ENCODE measurements at places on chromosomes 2 and 18. TPM values are rescaled to one million over a fixed set of nuclear protein-coding genes. Genes with fewer than 3 reads are reported as not detected.

EGR4 gene
- polyA plus RNA-seq = not detected

NFE2L2 gene
- polyA plus RNA-seq = 128 TPM

STK17B gene
- 6.1 TPM for polyA plus RNA-seq

MC2R gene
- polyA plus RNA-seq = not detected

VSNL1 gene
- polyA plus RNA-seq = not detected

DNAJC5G gene
- polyA plus RNA-seq = not detected

DNA sequence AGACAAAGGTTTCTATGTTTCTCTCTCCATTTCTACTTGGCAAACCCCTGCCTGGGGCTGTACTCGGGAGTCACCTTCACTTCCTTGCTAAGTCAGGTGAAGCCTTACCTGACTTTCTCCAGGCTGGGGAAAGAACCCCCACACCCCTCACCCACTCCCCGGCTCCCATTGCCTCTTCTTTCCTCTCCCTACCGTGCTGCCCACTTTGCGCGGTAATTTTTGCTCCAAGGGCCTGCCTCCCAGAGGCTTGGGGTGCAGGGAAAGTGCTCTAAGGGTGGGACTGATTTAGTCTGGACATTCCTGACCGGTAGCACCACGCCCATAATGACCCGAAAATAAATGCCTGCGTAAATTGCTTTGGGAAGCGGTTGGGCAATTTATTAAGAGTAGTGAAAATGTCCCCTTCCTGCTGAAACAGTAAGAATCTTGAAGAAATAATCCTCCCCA, 49.1 kb upstream of the ATP6V1B1 start:
- no peak for DNase-seq

GRCh38 chr2:134231965-134232340, 21.9 kb upstream of the MGAT5 start:
- peak; percentile 37 for DNase-seq

DNA sequence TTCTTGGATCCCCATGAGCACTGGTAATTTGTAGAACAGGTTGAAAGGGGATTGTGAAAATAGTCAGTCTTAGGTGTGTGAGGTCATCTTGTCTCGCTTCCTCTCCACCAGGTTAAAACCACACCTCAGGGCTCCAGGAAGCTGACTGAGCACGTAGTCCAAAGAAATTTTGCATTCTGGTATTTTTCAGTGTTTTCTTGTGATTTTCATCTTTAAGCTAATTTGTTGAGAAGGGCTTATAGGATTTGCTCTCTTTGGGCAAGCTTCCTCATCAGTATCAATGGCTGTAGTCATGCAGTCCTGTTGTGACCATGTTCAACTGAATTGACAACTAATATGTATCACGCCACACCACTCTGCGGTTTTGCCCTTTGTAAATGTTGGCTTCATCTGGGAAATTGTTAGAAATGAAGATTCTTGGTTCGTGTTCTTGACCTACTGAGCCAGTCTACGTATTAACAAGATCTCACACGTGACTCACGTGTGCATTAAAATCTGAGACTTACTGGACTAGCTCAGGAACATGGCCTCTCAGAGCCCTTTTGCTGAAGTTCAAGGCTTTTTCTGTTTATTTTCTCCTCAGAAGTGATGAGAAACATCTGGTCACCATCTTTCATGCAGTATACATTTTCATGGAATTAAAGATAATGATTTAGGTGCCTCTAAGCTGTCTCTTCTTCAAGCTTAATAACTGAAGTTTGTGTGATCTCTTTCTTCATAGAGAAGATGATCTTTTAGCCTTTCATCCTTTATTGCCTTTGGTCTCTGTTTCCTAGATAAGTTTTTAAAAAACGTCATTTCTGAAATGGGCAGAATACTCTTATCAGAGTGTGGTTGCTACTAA, 32.8 kb downstream of the FMNL2 start:
- DNase-seq = no peak

GRCh38 chr2:204967199-204967960, 422.1 kb downstream of the PARD3B start:
- DNase-seq = no peak

DNA sequence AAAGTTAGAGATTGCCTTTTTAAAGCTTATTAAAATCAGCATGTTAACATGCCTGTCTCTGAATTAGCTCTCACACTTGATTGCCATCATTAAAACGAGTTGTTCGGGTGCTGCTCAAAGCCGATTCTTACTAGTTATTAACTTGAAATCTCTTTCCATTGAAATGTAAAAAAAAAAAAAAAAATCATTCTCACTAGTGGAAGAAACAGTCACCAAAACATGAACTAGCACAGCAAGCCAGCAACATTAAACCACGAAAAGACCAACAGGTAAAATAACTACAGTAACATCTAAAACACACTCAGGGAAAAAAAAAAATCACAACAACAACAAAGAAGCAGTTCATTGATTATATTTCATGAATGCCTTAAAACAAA, 264.5 kb downstream of the MEIS1 start:
- DNase-seq = no peak

DNA sequence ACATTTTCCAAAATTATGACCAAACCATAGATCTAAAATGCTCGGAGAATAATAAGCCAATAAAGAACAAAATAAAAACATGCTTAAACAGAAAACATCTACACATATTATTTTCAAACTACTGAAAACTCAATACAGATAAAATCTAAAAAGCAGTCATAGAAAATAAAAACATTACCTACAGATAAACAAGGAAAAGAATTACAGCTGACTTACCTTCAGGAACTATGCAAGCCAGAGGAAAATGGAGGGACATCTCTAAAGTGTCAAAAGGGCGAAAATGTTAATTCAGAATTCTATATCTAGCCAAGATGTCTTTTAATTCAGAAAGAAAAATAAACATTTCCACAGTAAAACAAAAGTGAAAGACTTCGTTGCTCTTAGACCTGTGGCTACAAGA, 112.9 kb upstream of the GYPC start:
- DNase-seq = no peak

- no peak for DNase-seq
Observed at GRCh38 chr2:176424746-176425145, 155.5 kb downstream of the MTX2 start.

DNA sequence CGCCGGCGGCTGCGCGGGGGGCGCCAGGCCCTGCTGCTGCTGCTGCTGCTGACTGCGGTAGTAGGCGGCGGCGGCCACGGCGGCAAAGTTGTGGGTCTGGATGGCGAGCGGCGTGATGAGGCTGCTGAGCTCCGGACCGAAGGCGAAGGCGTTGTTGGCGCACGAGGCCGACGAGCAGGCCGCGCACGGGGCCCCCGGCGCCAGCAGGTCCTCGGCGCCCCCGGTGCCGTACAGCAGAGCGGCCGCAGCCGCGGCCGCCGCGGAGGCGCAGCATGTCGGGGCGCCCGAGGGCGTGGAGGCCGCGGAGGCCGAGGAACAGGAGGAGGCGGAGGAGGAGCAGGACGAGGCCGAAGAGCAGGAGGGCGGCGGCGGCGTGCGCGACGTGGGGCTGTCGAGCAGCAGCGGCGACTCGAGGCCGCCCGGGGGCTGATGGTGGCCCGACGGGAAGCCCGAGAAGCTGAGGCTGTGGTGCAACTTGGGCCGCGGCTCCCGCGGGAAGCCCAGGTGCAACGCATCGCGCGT, 1.8 kb downstream of the ZFP36L2 start:
- no peak for DNase-seq

GRCh38 chr2:180144338-180144813, 137.3 kb upstream of the CWC22 start:
- DNase-seq = no peak

DNA sequence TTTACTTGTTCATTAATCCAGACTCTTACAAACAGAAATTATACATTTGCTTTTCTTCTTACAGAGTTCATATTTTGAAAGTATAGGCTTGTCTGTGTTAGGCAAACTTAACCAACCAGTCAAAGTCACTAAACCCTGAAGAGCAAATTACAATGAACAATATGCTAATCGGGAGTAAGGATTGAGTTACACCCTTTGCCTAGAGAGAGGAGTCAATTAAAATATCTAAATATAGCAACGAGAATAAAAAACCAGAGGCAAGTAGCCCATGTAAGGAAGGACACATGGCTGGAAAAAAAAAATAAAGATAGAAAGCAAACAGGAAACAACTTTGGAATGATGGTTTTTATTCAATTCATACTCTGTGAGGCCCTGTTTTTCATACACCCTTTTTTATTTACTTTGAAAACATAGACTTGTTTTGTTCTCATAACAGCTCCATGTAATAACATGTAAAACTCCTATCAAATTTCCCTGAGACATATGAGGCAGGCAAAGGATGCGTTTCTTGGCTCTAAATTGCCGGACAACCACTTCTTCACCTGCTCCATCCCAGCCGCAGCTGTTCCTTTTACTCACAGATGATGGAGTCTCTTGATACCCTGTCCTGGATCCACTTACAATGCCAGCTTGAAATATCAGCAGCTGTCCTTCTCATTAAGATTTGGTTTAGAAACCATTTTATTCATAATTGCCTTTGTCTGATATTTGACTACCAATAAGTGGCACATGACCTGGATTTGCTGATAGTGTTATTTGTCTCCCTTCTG, 767.7 kb upstream of the GCFC2 start:
- no peak for DNase-seq

DNA sequence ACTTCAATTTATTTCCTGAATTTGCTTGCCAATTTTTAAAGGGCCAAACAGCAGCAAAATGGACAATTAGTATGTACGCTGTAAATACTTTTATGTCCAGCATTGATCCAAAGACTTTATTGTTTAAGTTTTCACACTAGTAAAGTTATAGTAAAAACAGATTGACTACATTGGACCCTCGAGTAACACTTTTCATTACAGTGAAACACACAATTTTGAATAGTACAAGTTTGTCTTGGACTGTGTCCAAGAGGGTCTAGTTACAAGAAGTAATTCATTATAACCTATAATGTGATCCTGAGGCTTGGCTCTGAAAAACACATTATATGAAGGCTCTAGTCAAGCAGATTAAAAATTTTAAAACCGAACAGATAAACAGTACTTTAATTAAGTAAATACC, 11.4 kb upstream of the RBBP8 start:
- DNase-seq = no peak

- no peak for DNase-seq
Observed at GRCh38 chr2:138893746-138894145, 113.6 kb upstream of the NXPH2 start.

GRCh38 chr2:134119713-134120405, 134.0 kb upstream of the MGAT5 start:
- DNase-seq = peak; percentile 63

DNA sequence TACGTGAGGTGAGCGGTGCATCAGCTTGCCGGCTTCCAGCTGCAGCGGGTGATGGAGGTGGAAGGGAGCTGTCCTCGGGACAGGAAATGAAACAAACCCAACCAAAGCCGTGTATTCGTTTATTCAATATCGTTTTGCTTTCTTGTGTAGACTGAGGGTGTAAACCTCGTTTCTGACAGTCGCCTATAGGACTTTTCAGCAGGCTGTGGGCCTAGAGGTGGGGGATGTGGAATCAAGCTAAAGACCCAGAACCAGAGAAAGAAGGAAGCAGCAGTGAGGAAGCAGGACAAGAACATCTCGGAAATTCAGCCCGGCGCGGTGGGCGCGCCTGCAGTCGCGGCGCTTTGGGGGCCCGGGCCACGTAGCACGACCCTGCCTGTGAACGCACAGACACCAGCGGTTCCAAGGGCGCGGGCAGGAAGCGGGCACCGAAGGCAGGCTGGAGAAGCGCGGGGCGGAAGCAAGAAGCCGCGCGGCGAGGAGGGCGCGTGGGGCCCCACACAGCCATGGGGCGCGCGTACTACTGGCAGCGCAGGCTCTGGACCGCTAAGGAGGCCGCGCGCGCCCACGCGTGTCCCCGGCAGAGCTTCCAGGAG, 755 bp upstream of the ATP9B start:
- no peak for DNase-seq

GRCh38 chr2:219676586-219676985, 49.2 kb downstream of the SLC4A3 start:
- DNase-seq = no peak

GRCh38 chr18:31596081-31596872, 4.6 kb downstream of the TTR start:
- DNase-seq = peak; percentile 50

- no peak for DNase-seq
Observed at GRCh38 chr18:24988253-24988840, 363.6 kb downstream of the ZNF521 start.

DNA sequence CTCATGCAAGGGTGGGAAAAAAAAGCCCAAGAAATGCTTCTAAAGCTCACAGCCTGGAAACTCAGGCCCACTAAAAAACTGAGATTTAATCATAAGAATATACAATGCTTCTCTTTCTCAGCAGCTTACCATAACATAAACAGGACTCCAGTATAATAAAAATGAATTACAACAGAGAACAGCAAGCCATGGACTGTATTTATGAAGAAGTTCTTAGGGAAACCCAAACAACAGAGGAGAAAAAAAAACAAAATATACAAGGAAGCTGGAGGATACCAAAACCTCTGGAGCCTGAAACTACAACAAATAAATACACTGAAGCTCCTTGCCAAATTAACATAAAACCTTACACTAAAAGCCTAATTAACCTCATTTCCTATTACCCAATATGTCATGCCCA, 187.8 kb downstream of the RDH14 start:
- no peak for DNase-seq

DNA sequence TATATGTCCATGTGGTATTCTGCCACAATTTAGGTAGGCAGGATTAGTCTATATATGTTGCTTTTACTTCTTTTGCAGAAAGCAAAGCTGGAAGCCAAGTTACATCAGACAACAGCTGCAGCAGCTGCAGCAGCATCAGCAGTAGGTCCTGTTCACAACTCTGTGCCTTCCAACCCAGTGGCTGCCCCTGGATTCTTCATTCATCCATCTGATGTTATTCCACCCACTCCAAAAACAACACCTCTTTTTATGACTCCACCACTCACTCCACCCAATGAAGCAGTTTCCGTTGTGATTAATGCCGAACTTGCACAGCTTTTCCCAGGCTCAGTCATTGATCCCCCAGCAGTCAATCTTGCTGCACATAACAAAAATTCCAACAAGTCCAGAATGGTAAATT, 107.6 kb downstream of the BIRC6 start:
- DNase-seq = no peak

DNA sequence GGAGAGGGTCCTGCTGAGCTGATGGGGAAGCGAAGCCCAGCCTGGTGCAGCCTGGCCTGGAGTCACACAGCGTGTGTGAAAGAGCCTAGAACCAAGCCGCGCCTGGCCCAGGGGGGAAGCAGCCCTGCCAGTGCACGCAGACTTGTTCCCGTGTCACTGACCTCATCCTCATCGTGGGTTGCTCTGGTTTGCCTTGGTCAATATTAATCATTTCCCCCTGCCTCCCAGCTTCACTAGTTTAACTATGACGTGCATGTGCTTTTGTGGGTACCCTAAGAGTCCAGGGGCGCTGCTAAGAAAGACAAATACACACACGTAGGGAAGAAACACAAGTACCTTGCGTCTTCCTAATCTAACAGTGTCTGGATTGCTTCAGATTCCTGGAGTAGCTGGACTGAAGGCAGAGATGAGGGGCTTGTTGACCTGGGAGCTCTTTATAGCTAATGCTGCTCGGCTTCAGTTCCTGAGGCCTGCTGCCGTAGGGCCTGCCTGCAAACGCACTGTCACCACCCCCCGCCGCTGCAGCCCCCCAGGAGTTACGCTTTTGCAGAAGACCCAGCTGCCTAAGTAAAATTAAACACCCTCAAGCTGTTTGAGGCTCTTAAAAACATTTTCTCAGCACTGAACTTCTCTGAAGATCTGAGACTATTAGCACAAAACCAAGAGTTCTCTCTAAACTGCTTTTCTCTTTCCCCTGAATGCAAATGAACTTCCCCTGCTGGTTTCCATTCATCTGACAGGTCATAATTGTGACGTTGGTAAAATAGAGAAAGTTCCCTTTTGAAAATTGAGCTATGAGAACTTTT, 159.2 kb downstream of the FAM210A start:
- DNase-seq = no peak

- DNase-seq = no peak
Observed at GRCh38 chr2:76851000-76851399, 671.2 kb downstream of the LRRTM4 start.
